ENCODE measurements at places on chromosomes 2 and 18.

DNA sequence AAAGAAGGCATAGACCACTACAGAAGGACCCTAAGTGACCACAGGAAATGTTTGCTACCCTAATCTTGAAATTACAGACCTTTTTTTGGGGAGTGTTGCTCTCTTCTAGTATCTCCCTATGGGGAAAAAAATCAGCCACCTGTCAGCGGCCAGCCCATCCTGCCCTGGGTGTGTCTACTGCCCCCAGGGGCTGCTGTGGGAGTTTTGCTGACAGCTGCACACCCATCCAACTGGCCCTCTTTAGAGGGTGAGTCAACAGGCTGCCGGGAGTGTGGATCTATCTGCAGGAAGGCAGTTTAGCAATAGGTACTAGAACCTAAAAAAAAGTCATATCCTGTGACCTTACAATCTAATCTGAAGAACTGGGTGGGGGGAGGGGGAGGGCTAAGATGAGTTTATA is 796 bp upstream of the DYSF start:
- DNase-seq = no peak

- DNase-seq = no peak
These were observed 219.0 kb upstream of the HS6ST1 start for GRCh38 chr2:128537646-128538045.

DNA sequence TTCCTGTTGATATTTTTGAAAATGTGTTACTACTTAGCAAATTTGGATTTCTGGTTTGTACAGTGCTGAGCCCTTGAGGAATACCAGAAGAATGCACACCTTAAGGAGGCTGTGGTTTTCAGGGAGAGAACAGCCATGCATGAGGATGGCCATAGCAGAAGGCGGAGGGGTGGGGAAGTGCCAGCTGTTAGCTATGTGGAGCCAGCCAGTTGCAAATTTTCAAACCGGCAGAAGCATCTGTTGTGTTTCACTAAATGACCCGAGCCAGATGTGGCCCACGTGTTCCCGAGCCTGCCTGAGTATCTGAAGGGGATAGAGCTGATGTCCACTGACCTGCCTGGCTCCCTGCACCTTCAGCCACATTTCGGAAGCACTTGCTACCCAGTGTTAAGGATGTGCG is 16.4 kb upstream of the RBM44 start:
- peak; percentile 75 for DNase-seq

DNA sequence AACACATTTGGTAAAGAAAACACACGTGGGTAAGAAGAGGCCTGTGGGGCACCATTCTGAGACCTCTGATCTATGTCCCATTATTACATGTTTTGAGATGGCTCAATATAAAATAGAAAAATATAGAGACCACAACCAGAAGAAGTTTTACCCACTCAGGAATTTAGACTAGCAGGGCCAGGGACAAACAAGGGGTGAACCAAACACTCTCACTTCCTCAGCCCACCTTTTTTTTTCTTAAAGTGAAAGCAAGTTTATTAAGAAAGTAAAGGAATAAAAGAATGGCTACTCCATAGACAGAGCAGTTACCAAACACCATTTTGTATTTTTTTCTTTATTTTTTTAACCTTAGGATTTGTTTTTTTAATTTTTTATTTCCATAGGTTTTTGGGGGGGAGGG is 119.0 kb upstream of the REV1 start:
- no peak for DNase-seq

DNA sequence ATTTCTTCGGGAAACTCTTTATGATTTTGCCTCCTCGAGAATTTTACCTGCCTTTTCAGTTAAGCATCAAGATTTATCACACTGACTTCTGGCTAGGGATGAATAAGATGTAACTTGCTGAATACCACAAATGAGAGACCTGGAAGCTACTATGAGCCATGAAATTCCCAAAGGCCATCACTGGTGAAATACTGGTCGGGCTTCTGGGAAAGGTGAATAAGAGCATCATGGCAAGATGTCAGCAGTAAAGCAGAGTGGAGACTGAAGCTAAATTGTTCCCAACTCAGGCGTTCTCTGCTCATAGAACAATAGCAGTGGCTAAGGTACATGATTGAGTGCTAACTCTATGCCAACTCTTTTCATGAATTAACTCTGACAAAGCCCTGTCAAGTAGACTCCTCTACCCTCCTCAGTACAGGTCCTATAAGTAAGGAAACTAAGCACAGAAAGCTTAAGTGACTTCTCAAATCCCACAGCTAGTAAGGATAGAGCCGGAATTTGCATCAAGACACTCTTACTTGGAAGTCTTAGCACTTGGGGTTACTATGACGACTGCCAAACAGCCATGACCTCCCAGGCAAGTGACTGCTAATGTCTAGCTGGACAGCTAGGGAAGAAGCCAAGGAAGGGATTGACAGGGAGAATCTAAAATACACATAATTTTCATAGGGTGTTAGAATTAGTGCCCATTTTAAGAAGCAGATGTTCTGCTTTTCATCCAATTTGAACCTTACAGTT is 22.7 kb upstream of the DSC3 start:
- no peak for DNase-seq

DNA sequence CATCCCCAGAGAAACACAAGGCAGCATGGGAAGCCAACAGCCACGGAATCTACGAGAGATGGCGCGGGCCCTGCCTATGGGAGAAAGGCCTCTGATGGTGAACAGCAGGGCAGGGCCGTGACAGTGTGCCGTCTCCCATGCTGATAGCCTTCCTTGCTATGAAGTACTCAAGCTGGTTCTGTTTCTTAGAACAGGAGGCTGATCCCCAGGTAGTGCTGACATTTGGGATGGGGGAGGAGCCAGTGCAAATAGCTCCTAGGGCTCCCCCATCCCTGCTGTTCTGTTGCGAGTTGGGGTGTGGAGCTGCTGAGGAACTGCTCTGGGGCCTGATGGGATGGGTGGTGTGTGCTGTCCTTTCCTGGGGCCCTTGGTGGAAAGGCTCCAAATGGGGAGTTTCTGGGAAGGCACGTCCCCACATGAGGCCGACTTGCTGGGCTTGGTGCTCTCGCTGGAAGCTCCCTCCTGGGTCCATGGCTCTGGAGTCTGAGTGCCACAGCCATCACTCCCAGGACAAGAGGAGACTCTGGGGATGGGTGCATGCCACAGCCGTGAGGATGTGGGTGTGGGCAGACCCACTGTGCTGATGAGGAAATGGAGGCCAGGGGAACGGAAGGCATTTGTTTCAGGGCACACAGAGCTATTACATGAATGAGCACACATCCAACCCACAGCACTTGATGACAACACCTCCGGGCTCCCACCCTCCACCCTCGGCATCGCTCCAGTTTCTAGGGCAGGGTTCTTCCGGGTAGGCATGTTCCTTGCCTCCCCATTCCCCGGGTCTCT is 246.8 kb downstream of the HDAC4 start:
- DNase-seq = no peak

All from osteocyte (in vitro differentiated cells).